ENCODE measurements at places on chromosomes 1 and 21.

DNA sequence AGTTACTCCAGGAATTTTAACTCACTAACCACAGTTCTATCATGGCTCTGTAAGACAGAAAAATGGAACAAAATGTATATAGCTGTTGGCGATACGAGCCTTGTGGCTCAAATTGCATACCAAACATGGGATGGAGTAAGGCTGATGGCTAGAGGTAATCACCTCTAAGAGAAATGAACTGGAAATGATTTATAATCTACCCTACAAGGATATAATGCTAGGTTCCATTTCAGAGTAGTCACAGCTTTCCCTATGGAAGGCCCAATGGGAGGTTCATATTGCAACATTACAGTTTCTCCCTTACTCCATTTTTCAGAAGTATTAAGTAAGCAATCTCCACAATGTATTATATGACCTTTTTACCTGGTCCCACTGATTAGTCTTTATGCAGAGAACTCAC, 61.6 kb downstream of the EDEM3 start:
- no peaks in the 10 kb centered on the region for H3K27me3 ChIP-seq
- peaks cover 73% of the 10 kb centered on the region for H3K36me3 ChIP-seq
- DNase-seq = no peak
- H3K4me1 ChIP-seq = no peaks in the 10 kb centered on the region
- H3K4me3 ChIP-seq = no peak overlapping the region
- H3K27ac ChIP-seq = no peak overlapping the region

- H3K27ac ChIP-seq = no peak overlapping the region
- no peaks in the 10 kb centered on the region for H3K4me1 ChIP-seq
- DNase-seq = no peak
- H3K27me3 ChIP-seq = no peaks in the 10 kb centered on the region
- H3K36me3 ChIP-seq = no peaks in the 10 kb centered on the region
- no peak overlapping the region for H3K4me3 ChIP-seq
Measured at GRCh38 chr1:193368302-193368701, 181.9 kb upstream of the B3GALT2 start.

GRCh38 chr1:147598621-147599361, 57.5 kb downstream of the BCL9 start:
- peaks cover 4% of the 10 kb centered on the region for H3K4me1 ChIP-seq
- H3K36me3 ChIP-seq = no peaks in the 10 kb centered on the region
- DNase-seq = peak; percentile 48
- H3K27ac ChIP-seq = peak overlapping the region; percentile 96

- H3K27me3 ChIP-seq = no peaks in the 10 kb centered on the region
- H3K36me3 ChIP-seq = no peaks in the 10 kb centered on the region
- H3K27ac ChIP-seq = no peak overlapping the region
- no peak overlapping the region for H3K4me3 ChIP-seq
- H3K4me1 ChIP-seq = peaks cover 7% of the 10 kb centered on the region
- no peak for DNase-seq
Measured at GRCh38 chr1:151475175-151475574, 15.9 kb upstream of the POGZ start.

DNA sequence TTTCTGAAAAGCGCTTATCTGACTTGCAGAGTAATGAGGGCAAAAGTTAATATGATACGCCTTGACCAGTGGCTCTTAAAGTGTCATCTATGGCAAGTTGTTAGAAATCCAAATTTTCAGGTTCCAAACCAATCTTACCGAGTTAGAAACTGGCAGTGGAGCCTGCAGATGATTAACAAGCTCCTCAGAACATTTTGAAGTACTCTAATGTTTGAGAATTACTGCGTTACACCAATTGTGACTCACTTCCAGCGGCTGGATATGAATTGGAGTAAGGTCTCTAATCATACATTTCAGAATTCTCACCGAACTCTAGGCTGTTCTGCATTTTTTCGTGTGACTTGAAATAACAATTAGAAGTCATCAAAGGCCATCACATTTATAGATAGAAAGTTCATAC, 73.5 kb upstream of the TMPRSS15 start:
- no peaks in the 10 kb centered on the region for H3K4me1 ChIP-seq
- H3K36me3 ChIP-seq = no peaks in the 10 kb centered on the region
- no peak for DNase-seq
- H3K4me3 ChIP-seq = no peak overlapping the region

DNA sequence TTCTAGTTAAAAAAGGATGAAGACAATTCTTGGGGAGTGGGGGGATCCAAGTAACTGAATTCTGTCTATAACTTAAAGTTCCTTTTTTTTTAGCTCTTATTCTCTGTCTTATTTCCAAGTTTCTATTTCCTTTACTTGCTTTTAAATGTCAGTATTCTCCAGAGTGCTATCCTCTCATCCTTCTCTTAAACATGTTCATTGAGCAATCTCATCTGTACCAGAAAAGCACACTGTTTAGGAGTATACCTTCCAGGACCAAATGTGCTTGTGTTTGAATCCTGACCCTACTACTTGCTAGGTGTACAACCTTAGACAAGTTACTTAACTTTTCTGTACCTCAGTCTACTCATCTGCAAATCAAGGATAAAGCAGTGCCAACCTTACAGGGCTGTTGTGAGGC, 50.1 kb downstream of the AKT3 start:
- no peak overlapping the region for H3K4me3 ChIP-seq
- DNase-seq = peak; percentile 18
- H3K36me3 ChIP-seq = peaks cover 3% of the 10 kb centered on the region
- no peaks in the 10 kb centered on the region for H3K27me3 ChIP-seq
